ENCODE measurements at places on chromosomes 13 and 19.

DNA sequence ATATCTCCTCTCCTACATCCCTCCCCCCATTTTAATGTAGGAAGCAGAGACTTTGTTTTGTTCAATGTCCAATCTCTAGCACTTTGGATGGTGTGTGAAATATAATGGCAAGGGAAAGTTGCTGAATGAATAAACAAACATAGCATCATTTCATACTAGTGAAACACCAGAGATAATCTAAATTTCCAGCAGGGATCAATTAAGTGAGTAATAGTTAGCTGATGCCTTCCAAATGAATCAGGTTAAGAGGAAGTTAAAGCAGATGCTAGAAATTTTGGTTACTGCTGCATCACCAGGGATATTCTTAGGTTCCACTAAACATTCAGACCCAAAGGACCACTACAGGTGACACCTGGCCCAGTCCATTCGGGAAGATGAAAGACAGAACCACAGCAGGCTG is 8.1 kb downstream of the MRPS31 start:
- no peak for DNase-seq

GRCh38 chr19:55179606-55180484 is at the start of gene SYT5:
Gene SYT5 (minus strand): TSS chr19:55180289. CDS start chr19:55179041, 1,248 bp downstream.
- peak; percentile 76 for DNase-seq

- DNase-seq = no peak
These were observed 3.5 kb downstream of the STARD13 start for GRCh38 chr13:33281951-33282595.

DNA sequence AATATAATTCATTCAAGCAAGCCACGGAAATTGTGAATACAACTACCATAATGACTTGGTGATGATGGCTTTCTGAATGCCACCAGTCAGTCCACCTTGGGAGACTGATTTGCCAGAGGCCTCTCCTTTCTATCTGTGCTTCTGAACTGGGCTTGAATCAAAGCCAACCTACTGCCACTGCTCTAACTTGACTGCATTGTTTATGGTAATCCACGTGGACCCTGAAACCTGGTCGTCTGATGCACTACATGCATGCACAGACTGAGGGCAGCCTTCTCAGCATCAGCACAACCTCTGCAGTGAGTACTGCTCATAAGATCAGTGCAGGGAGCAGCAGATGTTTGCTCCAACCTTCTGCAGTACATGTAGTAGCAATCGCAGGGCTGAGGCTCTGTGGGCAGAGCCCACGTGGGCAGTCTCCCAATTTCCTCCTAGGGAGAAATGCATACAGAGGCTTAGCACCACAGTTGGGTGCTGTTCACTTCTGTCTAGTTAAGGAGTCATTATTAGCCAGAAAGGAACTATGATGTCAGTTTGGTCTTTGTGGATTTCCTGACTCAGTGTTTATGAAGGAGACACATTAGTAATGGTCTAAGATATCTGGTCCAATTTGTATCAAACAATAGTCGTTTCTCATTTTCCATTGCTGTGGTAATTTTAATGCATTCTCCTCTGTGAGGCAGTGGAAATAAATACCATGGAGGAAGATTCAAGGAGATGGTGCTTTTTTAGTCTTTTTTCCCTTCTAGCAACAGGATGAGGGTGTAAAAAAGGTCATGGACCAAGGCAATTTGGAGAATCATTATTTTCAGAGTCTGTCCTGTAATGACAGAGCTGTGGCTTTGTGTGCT is 82.5 kb downstream of the AKAP11 start:
- DNase-seq = peak; percentile 57
